ENCODE measurements at places on chromosomes 1 and 21. TPM values are rescaled to one million over a fixed set of nuclear protein-coding genes. Genes with fewer than 3 reads are reported as not detected.
A peak's percentile ranks its signal among the peaks of the same experiment; 100 is the strongest.

NBPF10 gene
- total RNA-seq: 2.8 TPM

TAL1 gene
- total RNA-seq: not detected

CHRM3 gene
- total RNA-seq: 0.27 TPM

WNT3A gene
- total RNA-seq: not detected

CFHR5 gene
- not detected for total RNA-seq

TFF2 gene
- total RNA-seq: not detected

DNA sequence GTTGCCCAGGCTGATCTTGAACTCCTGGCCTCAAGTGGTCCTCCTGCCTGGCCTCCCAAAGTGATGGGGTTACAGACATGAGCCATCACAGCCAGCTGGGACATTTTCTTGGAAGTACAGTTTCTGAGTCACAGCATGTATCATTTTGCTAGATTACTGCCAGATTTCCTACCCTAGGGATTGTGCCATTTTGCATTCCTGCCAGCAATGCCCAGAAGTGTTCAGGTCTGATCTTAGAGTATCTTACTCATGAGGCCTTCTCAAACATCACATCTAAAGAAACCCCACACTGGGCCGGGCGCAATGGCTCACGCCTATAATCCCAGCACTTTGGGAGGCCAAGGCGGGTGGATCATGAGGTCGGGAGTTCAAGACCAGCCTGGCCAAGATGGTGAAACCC lies 10.2 kb downstream of the BMP8A start:
- DNase-seq: no peak

DNA sequence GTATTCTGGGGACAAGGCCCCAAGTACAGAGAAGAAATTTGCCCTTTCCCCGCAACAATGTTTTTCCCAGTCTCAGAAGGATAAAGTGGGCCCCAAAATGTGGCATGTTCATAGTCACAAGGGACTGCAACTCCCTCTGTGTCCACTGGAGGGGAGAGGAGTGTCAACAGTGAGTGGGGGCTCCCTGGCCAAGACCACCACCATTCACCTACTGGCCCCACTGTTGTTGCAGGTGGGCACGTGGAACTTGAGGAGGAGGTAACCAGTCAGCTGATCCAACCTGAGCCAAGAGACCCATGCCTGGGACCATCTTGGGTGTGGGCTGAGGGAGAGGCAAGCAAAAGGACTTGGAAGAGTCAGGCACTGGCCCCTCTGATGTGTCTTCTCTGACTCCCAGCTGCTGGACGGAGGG lies 777 bp downstream of the NUDT17 start:
- peak; percentile 45 for DNase-seq

DNA sequence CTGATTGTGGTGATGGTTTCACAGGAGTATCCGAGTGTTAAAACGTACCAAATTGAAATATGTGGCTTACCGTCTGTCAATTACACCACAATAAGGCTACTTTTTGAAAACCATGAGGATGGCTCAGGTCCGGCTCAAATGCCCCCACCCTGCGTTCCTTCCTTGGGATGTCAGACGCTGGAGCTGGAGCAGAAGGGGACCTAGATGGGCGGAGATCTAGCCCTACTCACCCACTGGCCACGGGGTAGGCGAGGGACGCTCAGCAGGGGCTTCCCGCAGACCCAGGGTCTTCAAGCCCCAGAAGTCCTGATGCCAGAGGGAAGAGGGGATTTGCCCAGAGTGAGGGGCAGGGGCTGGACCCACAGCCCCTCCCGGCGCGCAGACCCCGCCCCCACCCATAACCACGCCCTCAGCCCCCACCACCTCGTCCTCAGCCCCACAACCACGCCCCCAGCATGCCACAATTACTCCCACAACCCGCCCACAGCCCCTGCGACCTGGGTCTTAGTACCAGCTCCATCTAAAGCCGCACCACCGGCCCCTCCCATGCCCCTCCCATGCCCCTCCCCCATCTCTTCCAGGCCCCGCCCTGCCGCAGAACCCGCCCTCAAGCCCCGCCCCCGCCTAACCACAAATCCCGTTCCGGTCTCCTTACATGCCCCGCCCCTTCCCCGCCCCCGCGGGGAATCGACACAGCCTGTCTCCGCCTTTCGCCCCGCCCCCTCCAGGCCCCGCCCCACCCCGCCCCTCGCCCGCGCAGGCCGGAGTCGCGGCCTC lies at the start of gene LRRC3:
Gene LRRC3 (plus strand): TSS at position 764 of the 777 bp plus-strand sequence. CDS start 1,135 bp downstream, outside the sequence.
- DNase-seq: peak; percentile 89

GRCh38 chr1:78153092-78153736 lies 107.4 kb downstream of the GIPC2 start:
- no peak for DNase-seq

DNA sequence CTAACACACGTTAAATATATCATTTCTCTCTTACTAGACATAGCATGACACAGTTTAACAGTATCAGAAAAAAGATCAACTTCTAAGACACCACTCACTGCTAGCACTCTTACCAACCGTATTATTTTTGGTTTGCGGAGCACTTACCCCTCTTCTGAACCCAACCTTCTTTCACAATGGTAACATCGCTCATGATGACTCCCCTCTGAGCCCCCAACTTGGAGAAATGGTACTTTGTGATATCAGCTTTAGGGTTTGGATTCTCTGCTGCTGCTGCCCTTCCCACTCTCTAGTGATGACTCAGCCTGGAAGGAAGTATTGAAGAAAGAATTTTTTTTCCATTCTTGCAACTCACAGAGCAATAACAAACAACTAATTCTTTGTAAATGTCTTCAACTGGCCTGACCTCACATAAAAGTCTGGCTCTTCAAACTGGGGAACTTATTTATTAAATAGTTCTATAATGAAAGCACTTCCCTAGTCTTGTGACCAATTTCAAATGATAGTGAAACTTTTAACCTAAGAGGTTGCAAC lies 7.0 kb downstream of the AKT3 start:
- DNase-seq: no peak

GRCh38 chr1:53295726-53296116 lies 32.1 kb downstream of the LRP8 start:
- no peak for DNase-seq

GRCh38 chr1:202590975-202591411 lies 119.3 kb downstream of the SYT2 start:
- no peak for DNase-seq

- DNase-seq: no peak
These were observed 48.7 kb upstream of the PRDM2 start for GRCh38 chr1:13651279-13651678.

- no peak for DNase-seq
These were observed 6.4 kb downstream of the PTGFR start for GRCh38 chr1:78497201-78497600.

GRCh38 chr1:185406006-185406690 lies 89.1 kb upstream of the IVNS1ABP start:
- no peak for DNase-seq

DNA sequence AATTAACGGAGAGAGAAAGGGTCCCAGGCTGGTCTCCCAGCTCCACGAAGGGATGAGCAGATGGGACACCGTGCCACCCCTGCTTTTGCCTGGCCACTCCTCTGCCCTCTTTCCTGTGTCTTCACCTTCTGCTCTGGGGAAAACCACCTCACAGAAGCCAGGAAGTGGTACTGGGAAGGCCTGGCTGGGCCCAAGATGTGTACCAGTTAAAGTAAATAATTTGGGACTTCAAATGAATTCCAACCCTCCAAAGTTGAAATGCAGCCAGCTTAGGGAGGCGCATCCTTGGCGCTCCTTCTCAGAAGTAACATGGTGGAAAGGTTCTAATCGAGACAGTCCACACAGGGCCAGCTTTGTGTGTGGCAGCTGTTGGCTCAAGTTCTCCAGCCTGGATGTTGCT lies 45.7 kb downstream of the MAP3K21 start:
- DNase-seq: no peak

DNA sequence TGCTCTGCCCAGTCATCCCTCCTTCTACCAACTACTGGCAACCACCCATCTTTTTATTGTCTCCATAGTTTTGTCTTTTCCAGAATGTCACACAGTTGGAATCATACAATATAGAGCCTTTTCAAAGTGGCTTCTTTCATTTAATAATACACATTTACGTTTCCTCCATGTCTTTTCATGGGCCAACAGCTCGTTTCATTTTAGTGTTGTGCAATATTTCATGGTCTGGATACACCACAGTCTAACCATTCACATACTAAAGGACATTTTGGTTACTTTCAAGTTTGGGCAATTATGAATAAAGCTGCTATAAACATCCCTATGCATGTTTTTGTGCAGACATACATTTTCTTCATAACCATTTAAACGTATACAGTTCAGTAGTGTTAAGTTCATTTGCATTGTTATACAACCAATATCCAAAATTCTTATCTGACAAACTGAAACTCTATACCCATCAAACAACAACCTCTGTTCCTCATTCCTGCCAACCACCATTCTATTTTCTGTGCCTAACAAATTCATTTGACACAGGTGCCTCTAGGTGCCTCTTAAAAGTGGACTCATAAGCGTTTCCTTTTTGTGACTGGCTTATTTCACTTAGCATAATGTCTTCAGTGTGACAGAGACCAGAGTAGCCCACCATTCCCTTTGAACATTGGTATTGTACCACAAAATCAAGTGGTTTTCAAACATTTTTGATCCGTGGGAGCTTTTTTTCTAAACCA lies 138.1 kb downstream of the NR5A2 start:
- no peak for DNase-seq

DNA sequence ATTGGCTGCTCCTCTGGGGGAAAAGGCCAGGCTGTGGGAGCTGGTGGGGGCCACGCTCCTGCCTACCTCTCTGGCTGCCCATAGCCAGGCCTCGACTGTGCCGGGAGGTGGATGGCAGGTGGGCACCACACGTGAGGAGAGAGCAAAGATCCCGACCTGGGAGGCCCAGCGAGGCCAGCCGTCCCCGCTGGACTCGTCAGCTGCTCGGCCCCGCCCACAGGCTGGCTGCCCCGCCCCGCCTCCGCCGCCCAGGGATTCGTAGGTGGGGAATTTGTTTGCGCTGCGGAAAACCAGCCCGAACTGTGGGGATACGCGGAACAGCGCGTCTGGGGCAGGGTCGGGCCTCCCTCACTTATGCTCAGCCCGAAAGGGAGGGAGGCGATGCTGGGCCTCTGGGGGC lies 31.7 kb downstream of the TP73 start:
- no peak for DNase-seq
